ENCODE measurements at places on chromosomes 1 and 21.

- no peak for DNase-seq
These were observed 18.4 kb downstream of the TTC34 start for GRCh38 chr1:2783069-2783434.

GRCh38 chr1:151282883-151283725 is 1.0 kb downstream of the ZNF687 start:
- DNase-seq, result peak; percentile 45

GRCh38 chr21:16983420-16983819 is 529.4 kb upstream of the CXADR start:
- peak; percentile 40 for DNase-seq

DNA sequence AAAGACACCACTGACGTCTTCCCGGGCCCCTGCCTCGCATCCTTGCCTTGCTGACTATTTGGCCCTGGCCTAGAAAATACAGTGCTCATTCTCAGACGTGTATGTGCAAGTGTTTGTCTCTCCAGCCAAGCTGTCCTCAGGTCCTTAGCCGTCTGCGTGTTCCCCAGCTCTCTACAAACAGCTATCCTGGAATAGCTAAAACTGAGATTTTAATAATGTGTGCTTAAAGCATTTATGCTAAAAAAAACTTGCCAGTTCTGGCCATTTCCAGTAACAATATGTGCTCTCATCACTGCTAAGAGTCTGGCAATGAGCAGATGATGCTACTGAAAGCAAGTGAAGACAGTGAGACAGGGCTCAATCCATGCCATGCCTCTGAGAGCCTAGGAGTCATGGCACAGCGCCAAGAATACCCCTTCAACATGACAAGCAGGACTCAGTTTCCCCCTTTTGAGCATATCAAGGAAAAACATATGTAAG is 55.7 kb downstream of the IRF2BP2 start:
- no peak for DNase-seq

DNA sequence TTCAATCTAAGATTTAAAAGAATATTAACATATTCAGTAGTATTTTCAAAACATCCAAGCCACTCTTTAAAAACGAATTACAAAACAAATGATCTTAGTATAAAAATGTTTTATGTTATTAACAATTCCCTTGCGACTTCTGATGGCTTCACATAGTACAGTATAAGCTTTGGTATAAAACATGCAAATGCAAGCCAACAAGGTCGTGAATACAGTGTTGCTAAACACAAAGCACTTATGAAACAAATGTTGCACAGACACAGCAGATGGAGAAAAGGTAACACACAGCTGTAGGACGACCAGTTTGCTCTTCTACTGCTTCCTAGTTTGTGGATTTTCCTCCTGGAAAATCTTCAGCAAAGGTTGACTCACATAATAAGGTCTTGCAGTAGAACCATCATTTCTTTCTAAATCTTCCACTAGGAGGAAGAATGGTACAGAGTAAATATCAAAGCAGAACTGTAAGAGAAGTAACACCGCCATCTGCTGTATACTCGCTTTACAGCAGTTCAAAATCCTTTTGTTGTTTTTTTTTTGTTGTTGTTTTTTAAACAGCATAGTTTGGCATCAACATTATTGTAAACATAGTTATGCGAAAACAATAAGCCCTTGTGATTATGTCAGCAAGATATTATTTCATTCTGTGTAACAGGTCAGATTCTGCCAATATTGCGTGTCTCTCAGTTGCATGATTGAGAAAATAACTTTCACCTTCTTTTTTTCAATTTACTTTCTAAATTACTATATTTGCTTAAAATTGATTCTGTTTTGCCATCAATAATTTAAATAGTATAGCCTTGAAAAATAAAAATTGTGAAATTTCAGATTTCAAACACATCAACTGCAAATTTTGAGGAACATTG is 69.5 kb downstream of the LHX8 start:
- peak; percentile 48 for DNase-seq

Measured in lung microvascular endothelial cell (primary cell).